Stimulated activated naive CD8-positive, alpha-beta T cell treated with anti-CD3 and anti-CD28 coated beads, Interleukin-15, Interleukin-2, amounts not matched to agents 100 U/mL and 50 U/mL, for 24 hours (primary cell): ENCODE measurements at places on chromosomes 2 and 18.

GRCh38 chr2:172893111-172893510, 157.5 kb downstream of the RAPGEF4 start:
- no peak for DNase-seq

DNA sequence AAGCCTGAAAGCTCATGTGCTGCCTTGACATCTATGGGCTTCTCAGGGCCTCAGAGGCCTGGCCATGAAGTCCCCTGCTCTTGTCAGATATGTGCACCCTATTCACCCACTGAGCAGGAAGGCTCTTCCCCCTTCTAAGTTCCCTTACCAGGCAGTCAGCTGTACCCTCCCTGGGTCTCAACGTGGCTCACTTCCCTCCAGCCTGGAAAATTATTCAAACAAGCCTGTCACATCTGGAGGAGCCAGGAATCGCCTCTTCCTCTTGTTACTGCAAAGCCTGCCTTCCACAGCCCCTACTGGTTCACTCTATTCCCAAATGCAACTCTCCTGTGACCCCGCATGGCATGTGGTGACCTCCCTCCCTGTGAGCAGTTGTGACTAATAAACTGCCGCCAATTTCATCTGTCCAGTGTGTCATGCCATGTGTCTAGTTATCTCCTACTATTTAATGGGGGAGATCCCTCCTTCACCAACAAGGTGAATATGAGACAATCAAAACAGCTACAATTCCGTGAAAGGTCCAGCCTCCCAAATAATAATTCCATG, 8.4 kb upstream of the SERPINB8 start:
- no peak for DNase-seq

DNA sequence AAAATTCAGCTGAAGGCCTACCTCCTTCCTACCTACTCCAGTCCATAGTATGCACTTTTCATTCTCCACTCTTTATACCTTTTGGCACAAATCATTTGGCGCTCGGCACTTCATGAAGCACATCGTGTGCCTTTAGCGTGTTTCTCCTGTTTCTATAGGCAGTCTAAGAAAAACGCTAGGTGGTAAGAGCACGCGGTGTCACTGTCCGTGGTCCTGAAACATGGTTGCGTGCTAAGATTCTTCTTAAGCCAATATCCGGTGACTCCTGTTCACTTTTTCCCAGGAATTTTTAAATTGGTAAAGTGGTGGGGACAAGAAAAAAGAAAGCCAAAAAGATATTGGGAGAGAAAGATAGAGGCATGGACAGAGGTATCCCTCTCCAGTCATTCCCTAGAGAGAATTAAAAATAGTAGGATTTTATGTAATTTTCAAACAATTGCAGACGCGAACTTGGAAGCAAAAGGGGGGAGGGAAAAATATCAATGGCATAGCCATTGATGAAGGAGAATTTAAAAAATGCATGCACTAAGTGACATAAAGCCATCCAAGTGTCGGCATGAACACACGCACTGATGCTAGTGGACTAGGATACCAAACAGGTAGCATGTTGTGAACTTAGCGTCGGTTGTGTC, 1.4 kb upstream of the CTNNA2 start:
- DNase-seq, result peak; percentile 3

- DNase-seq, result no peak
Observed at GRCh38 chr2:30990176-30990575, 148.1 kb downstream of the GALNT14 start.

DNA sequence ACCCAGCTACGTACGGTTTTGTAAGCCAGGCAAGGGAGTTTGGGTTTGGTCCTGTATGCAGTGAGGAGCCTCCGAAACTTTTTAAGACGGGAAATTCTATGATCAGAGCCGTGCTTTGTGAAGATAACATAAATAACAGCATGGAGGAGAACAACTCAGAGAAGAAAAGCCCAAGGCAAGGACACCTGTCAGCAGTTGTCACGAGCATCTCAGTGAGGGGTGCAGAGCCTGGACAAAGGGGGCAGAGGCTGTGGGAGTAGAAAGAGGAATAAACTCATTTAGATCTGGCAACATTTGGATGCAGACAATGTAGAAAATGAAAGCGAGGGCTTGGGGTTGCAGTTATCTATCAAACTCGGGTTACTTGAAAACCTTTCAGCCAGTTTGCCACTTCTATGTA, 64.5 kb downstream of the CAVIN2 start:
- no peak for DNase-seq

DNA sequence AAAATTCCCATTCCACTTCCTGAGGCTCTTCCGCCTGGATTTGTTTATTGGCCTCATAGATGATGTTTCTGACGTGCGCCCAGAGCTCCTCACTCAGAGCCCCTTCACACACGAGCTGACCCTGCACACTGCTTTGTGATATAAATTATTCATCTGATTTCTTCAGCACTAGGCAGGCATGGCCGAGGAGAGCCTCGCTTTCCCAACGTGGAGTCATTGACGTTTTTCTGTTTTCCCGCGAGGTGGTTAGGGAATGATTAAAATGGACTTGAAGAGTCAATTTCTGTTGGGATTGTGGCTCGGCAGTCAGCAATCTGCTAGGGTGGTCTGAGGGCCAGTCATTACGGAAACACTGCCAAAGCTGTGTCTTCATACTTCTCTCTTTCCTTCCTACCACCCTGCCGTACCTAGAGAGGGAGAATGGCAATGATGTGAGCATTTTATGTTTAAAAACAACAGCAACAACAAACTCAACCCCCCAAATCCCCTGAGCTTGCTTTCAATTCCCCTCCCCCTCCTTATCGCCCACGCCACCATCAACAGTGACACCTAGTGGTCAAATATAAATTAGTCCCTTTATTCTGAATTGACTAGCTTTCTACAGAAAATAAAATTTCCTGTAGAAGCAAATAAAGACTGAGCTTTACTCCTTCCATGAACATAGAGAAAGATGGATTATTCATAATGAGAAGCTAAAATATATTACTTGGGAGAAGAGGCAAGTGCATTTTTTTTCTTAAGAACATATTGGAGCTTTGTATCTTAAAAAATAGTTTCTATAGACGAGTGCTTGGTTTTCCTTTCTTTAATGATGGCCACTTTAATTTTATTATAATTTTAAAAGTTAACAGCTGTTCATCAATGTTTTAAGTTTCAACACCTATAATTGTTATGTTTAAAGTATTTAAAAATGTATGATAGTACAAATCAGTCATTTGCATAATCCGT, 285.1 kb downstream of the MTX2 start:
- DNase-seq, result peak; percentile 27
